Neural progenitor cell (in vitro differentiated cells): ENCODE measurements at places on chromosomes 13 and 19.

DNA sequence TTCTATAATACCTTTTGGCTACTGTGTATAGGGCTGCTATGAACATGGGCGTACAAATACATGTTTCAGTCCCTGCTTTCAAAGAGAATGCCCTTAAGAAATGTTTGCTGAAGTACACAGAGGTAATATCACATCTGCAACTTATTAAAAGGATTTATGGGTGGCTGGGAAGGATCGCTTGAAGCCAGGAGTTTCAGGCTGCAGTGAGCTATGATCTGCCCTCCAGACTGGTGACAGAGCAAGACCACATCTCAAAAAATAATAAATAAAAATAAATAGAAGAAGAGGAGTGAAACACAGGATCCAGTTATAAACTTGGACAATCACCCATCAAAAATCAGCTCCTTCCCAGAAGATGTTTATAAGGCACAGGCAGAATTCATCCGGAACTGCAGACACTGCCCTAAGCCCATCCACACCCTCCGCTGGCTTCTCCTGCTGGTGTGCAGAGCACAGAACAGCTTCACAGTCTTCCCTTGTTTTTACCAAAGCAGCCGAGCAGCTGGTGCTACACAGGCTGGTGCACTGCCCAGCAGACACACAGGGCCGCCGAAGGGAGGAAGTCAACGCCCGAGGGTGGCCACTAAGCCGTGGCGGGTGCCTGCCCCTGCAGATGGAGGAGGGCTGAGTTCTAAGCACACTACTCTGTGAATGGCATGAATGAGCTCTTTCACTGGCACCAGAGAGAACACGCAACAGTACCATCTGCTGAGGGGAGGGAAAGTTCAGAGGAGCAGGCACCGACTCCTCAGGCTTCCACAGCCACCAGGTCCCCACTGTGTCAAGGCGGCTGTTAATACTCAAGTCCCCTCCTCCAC, 44.0 kb downstream of the BRD4 start:
- DNase-seq = peak; percentile 31

DNA sequence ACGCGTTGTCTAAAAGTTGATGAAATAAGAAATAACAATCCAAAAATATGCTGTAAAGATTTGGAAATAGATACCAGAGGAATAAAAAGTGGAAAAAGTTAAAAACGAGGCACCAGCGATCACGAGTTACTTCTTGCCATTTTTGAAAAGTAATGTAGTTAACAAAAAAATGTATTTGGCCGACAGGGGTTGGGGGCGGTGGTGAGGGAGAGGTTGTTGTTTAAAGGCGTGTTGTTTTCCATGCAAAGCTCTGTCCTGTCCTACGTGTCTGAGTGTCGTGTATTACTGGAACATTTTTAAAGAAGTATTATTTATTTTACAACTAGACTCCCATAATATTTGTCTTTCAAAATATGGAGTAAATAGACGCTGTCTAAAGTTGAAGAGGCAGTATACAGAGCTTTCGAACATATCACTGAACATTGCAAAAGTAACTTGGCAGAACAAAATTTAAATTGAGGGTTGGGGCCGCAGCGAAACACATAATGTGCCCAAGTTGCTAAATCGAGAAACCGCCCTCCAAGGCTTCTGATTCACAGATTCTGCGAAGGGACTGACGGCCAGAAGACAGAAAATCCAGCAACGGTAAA, 823 bp downstream of the FBXO17 start:
- DNase-seq = no peak

DNA sequence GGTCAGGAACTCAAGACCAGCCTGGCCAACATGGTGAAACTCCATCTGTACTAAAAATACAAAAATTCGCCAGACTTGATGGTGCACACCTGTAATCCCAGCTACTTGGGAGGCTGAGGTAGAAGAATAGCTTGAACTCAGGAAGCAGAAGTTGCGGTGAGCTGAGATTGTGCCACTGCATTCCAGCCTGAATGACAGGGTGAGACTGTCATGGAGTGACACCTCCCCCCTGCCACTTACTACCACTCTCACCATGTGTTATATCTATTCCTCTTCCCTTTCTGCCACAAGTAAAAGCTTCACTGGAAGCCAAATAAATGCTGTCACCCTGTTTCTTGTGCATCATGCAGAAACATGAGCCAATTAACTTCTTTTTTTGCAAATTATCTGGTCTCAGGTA, 10.6 kb upstream of the CEACAM4 start:
- DNase-seq = no peak

- DNase-seq = no peak
Observed at GRCh38 chr19:41904118-41904870, 21.3 kb downstream of the ARHGEF1 start.

- DNase-seq = no peak
Observed at GRCh38 chr19:18809149-18809868, 18.2 kb upstream of the COMP start.

- no peak for DNase-seq
Observed at GRCh38 chr13:63198071-63198470, 1782.4 kb upstream of the PCDH20 start.
